ENCODE measurements at places on chromosomes 1 and 21. TPM values are rescaled to one million over a fixed set of nuclear protein-coding genes. Genes with fewer than 3 reads are reported as not detected.

Gene TFF2
- total RNA-seq = 22.9 TPM

Gene EXTL1
- total RNA-seq = not detected

Gene EXO5
- total RNA-seq = 6.3 TPM

Gene AADACL3
- not detected for total RNA-seq

Gene SLC25A34
- 2.6 TPM for total RNA-seq

Gene VAMP3
- 64.2 TPM for total RNA-seq

Gene KCNA10
- total RNA-seq = not detected

Gene ANKRD34A
- 0.29 TPM for total RNA-seq

Gene HOOK1
- 5.0 TPM for total RNA-seq

Gene EPHX1
- total RNA-seq = 69.2 TPM

Gene MMP23B
- total RNA-seq = 25.9 TPM

Gene KRTAP19-1
- total RNA-seq = not detected

Gene LELP1
- not detected for total RNA-seq

Gene NBPF6
- total RNA-seq = 0.07 TPM

Gene CYP4A22
- total RNA-seq = not detected

Gene PLA2G2D
- total RNA-seq = not detected

Measured in PC-3 (cell line).